IMR-90 (cell line): ENCODE measurements at places on chromosomes 1 and 21.
A peak's percentile ranks its signal among the peaks of the same experiment; 100 is the strongest.

DNA sequence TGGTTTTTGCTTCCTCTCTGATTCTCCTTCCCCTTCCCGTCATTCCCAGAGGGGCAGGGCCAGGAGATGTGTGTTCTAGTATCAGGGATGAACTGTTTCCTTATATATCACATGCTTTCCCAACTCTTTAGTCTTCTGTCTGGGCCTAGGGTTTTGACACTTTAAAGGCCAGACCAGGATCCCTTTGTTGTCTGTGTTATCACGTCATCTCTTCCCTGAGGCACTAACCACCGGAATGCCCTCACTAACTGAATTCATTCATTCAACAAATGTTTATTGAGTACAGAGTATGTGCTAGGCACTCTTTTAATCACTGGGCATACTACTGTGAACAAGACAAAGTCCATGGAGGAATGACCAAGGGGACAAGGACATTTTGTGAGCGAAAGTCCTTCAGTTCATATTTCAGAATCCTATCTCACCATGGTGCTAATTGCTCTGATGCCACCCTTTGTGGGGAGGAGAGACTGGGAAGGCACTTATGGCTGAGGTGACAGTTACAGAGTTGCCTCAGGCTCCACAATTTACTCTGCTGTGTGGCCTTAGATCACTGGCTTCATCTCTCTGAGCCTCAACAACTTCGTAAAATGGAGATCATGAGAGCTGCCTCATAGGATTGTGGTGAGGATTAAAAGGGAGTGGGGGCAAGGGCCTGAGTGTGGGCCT is 12.0 kb upstream of the ZNF362 start:
- peaks cover 26% of the 10 kb centered on the region for H3K27me3 ChIP-seq
- no peak overlapping the region for H3K27ac ChIP-seq
- H3K4me3 ChIP-seq: no peak overlapping the region
- no peak for DNase-seq

DNA sequence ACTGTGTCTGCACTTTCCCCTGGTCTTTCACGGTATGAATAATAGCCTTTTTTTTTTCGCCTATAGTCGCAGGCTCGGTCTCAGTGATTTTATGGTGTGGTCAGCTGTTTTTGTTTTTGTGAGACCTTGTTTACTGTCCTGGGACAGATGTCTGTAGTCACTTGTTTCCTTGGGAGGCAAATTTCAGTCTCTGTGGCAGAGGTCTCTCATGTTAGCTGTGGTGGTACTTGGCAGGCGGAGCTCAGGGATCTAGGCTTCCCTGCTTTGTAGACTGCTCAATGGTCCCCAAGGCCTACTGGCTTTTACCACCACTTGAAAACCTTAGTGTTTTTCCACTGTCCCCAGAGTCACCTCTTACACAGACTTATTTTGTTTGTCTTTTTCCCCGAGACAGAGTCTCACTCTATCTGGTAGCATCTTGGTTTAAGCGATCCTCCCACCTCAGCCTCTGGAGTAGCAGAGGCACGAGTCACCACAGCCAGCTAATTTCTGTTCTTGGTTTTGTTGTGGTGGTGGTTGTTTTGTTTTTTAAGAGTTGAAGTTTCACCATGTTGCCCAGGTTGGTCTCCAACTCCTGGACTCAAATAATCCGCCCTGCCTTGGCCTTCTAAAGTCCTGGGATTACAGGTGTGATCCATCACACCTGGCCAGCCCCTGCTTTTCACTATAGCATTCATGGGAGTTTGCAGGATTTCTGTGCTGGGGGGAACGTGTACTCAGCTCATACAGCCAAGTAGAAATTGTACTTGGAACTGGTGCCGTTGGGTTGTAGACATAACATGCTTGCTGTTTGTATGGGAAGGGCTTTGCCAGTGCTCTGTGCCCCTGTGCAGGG is 10.3 kb downstream of the RNU1-2 start:
- H3K4me3 ChIP-seq: no peak overlapping the region
- no peaks in the 10 kb centered on the region for H3K36me3 ChIP-seq
- H3K27ac ChIP-seq: peak overlapping the region; percentile 44; the same call in 1 of the 2 replicates

- H3K4me1 ChIP-seq: peaks cover 11% of the 10 kb centered on the region
- H3K27ac ChIP-seq: no peak overlapping the region
- DNase-seq: no peak
- H3K27me3 ChIP-seq: no peaks in the 10 kb centered on the region
Observed at GRCh38 chr1:92903765-92904164, 57.5 kb downstream of the DIPK1A start.

DNA sequence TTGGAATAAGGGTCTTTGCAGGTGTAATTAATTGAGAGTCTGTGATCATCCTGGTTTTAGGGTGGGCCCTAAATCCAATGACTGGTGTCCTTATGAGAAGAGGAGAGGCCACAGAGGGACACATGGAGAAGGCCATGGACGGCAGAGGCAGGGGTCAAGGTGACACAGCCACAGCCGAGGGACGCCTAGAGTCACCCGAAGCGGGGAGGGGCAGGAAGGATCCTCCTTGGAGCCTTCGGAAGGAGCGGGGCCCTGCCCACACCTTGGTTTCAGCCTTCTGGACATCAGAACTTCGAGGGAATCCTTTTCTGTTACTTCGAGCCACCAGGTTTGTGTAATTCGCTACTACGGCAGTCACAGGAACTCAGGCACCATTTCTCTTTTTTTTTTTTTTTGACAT is 31.1 kb downstream of the RRP1 start:
- H3K4me1 ChIP-seq: peaks cover 4% of the 10 kb centered on the region; the same call in 1 of the 2 replicates
- H3K27me3 ChIP-seq: no peaks in the 10 kb centered on the region; the same call in 1 of the 2 replicates
- H3K4me3 ChIP-seq: no peak overlapping the region

DNA sequence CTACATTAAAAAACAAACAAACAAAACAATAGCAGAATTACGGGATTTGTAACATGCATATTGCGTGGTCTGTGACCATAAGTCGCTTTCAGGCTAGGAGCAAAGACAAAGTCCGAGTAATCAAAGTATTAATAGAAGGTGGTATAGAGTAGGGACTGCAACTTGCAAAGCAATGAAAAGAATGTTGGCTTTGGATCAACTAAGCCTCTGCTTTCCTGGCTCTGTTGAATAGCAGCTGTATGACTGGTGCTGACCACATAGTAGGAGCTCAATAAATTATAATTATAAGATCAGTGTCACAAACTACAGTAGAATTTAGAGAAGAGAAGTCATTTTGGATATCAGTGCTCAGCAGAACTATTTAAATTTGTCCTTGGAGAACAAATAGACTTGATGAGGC is 586.4 kb downstream of the DPYD start:
- no peaks in the 10 kb centered on the region for H3K36me3 ChIP-seq
- no peak overlapping the region for H3K4me3 ChIP-seq
- H3K27me3 ChIP-seq: no peaks in the 10 kb centered on the region
- DNase-seq: peak; percentile 91

DNA sequence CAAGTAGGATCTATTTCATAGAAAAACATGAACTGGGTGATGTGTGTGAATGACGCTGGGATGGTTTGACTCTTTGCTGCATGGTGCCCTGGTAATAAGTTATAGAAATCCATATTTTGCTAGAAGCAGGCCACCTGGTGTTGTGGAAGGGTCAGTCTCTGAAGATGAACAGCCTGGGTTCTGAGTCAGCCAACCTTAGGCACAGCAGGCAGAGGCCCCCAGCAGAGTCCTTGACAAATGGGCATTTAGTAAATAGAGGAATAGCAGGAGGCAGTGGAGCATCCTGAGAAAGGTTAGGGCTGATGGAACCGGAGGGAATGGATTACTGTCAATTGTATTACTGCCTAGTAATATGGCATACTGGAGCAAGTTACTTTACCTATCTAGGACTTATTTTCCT is 20.9 kb downstream of the FGGY start:
- no peaks in the 10 kb centered on the region for H3K27me3 ChIP-seq
- H3K4me1 ChIP-seq: peaks cover 7% of the 10 kb centered on the region
- H3K4me3 ChIP-seq: no peak overlapping the region
- no peaks in the 10 kb centered on the region for H3K36me3 ChIP-seq
- no peak for DNase-seq
- H3K27ac ChIP-seq: no peak overlapping the region

- no peak overlapping the region for H3K27ac ChIP-seq
- H3K36me3 ChIP-seq: no peaks in the 10 kb centered on the region
- peaks cover 47% of the 10 kb centered on the region for H3K27me3 ChIP-seq
Observed at GRCh38 chr1:25117233-25117823, 115.0 kb downstream of the SYF2 start.

GRCh38 chr1:171740356-171740863 is 1.5 kb downstream of the VAMP4 start:
- DNase-seq: peak; percentile 33
- peaks cover 8% of the 10 kb centered on the region; the same call in 1 of the 2 replicates for H3K4me1 ChIP-seq
- peaks cover 15% of the 10 kb centered on the region for H3K36me3 ChIP-seq
- peak overlapping the region; percentile 92; the same call in 1 of the 2 replicates for H3K4me3 ChIP-seq
- H3K27me3 ChIP-seq: no peaks in the 10 kb centered on the region
- H3K27ac ChIP-seq: peak overlapping the region; percentile 29; the same call in 1 of the 2 replicates

DNA sequence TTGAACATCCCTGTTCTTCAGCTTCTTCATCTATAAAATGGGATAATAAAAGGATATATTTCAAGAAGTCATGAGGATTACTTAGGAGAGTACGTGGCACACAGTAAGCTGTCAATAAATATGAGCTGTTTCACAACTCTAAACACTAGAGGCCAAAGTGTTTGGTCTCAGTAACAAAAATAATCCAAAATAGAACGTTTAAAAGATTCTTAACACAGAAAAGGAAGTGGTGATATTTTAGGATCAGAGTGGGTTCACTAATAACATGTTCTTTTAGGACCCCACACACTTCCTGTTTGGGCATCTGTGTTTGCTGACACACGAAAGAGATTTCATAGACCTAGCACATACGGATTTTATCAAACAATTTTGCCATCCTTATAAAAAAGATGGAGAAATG is 32.9 kb downstream of the TNFSF18 start:
- no peak overlapping the region for H3K4me3 ChIP-seq
- no peaks in the 10 kb centered on the region for H3K4me1 ChIP-seq
- H3K36me3 ChIP-seq: no peaks in the 10 kb centered on the region
- DNase-seq: no peak
- H3K27me3 ChIP-seq: no peaks in the 10 kb centered on the region
